ENCODE measurements at places on chromosomes 6 and 20.

DNA sequence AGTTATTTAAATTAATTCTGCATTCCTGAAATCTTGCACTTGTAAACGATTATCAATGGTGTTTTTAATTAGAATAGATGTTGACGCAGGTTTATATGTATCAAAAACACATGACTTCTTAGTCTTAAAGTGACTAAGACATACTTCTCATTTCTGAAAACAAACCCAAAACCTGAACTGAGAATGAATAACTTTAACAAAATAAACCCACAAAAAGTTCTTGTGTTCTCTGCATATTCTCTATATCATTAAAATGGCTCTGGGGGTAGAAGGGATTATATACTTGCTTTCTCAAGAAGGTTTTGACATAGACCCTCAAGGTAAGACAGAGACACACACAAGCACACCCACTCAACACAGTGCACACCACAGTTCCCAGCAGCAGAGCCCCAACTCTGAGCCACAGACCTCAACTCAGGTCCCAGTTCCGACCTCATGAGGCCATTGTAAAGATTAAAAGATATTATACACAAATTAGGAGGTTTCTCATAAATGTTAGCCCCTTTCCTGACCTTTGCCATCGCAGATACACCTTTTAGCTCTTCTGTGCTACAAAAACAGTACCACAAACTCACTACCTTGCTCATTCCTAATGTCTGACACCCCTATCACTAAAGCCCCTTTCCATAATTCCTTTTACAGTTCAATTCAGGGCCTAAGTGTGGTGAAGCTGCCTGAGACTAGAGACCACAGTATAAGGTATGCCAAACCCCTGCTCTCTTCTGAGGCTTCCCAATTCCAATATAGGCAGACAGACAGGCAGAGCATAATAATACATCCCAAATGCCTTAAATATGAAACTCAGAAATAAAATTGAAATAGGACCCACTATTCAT lies 267.8 kb downstream of the PTPRK start:
- DNase-seq: no peak

- no peak for DNase-seq
Observed at GRCh38 chr20:57400821-57401564, 9.8 kb downstream of the RBM38 start.

GRCh38 chr6:130467146-130468050 lies 101.6 kb downstream of the TMEM200A start:
- DNase-seq: no peak

DNA sequence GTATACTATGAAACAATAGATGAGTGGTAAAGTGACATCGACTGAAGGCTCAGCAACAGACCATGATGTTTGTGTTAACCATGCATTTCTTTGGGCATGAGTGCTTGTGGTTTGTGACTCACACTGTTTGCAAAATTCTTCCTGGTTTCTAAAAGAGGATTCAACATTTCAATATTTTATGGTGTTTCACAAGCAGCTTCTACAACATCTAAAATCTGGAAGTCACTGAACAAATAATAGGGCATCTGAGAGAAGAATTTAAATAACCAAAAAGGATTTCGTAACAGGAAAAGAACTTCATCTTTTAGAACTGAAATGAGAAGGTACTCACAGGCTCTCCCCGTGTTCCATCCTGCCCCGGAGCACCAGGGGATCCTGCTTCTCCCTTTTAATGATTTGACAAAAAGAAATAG lies 146.2 kb downstream of the COL21A1 start:
- no peak for DNase-seq

- DNase-seq: no peak
Observed at GRCh38 chr20:2246069-2246491, 49.7 kb upstream of the TGM3 start.

DNA sequence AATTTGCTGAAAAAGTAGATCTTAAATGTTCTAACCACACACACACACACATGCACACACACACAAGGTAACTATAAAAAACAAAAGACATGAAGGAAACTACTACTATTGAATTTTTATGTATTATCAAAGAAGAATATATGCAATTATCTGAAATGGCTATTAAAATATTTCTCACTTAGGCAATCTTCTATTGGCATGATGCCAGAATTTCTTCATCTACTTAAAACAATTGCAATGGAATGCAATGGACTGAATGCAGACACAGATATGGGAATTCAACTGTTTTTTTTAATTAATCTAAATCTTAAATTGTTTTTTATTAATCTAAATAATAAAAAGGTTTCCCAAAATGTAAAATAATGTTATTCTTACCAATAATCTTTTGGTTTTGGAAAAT lies 152.6 kb upstream of the SMLR1 start:
- DNase-seq: no peak

- DNase-seq: no peak
Observed at GRCh38 chr20:19628570-19629134, 129.4 kb upstream of the RIN2 start.

GRCh38 chr20:6339176-6339575 lies 216.3 kb upstream of the FERMT1 start:
- DNase-seq: no peak

- no peak for DNase-seq
Observed at GRCh38 chr6:36692220-36692619, 5.4 kb upstream of the RAB44 start.

DNA sequence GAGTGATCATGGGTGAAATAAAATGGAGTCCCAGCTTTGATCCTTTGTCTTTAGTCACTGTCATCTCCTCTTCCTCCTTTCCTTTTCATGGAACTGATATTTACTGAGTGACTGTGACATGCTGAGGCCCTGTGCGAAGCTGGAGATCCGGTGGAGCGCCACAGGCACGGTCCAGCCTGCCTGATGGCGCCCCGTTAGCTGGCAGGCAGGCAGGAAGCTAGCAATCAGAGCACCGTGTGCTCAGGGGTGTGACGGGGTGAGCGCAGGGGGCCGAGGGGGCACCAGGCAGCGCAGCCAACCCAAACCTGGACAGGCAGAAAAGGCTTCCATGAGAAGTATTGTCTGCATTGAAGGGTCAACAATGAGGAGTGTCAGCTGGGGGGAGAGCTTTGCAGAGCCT lies 100.2 kb upstream of the AKAP12 start:
- DNase-seq: no peak
